Suppressor macrophage (primary cell): ENCODE measurements at places on chromosomes 7 and 10.

- DNase-seq: no peak
Measured at GRCh38 chr10:106903180-106903579, 261.3 kb downstream of the SORCS1 start.

DNA sequence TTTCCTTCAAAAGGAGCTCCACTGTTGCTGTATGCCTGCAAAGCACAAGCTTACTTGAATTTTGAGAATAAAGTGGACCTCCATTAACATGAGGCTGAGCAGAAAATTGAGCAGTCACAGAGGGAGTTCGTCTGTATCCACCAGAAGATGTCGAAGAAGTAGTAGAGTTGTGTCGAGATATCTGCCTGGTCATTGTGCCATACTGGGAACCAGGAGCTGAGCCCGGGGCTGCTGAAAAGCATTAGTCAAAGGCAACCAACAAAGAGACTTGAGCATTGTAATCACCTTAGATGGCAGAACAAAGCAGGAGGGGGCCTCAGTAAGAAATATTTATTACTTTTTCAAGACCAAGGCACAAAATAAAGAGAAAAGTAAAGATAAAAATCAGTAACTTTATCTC, 61.5 kb downstream of the PDSS1 start:
- DNase-seq: no peak

DNA sequence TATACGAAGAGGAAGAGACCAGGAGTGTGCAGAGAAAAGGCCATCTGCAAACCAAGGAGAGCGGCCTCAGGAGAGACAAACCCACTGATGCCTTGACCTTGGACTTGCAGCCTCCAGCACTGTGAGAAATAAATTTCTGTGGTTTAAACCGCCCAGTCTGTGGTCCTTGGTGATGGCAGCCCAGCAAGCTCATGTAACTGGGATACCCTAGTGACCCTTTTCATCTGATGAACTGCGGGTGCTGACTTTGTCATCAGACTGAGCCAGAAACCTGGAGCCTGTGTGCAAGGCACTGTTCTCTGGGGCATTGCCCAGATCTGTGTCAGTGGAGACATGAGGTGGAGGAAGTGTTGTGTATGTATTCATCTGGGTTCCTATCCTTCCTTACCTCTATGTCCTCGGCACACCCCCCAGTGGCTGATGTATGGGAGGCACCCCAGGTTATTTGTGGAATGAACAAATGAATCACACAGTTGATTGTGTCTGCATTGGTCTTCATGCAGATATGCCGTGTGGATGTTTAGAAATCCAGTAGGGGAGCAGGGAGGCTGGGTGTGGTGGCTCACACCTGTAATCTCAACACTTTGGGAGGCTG, 64.5 kb upstream of the BTBD16 start:
- DNase-seq: no peak

DNA sequence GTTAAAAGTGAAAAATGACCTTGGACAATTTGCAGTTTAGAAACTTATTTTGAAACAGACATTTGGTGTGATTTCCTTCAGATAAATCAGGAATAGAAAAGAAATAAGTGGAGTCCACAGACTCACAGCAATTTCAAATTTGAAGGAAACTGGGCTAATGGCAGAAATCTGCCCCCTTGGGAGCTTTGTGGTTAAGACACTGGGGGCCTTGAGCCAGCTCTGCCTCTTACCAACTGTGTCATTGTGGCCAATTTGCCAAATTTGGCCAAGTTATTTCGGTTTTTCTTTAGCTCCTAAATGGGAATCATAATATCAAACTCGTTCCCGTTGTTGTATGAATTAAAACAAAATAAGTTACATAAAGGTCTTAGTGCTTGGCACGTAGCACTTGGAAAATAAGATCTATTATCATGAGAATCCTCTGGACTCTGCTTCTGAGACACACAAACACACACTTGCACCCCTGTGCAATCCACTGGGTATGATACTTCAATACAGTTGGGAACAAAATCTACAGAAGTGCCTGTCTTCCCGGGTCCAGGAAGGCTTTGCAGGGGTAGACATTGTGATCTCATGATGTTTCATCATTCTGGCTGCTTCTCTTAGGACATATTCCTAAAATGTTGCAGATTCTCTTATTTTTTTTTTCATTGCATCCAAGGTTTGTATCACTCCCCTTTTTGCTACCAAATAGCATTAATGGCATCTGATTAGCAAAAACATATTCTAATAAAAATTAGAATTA, 4.9 kb downstream of the ARMC3 start:
- no peak for DNase-seq

GRCh38 chr10:52409195-52409594, 95.1 kb downstream of the DKK1 start:
- no peak for DNase-seq

- peak; percentile 55 for DNase-seq
Measured at GRCh38 chr7:12067156-12067831, 143.8 kb upstream of the TMEM106B start.

DNA sequence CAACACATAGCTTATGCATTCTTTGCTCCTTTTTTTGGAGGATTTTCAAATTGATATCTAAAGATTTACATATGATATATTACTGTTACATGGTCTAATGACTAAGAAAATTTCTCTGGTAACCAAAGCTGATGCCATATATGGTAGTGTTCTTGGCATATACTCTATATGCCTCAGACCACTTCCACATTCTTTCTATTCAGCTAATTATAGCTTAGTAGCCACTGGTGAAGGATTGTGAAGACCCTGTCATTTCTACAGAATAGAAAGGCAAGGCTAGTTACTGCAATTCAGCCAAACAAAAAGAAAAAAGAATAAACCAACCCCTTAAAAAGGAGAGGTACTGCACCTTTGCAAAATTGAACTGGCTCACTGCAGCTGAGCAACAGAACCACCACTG, 3.7 kb downstream of the PURB start:
- DNase-seq: peak; percentile 52

GRCh38 chr10:58140691-58141347, 126.9 kb downstream of the IPMK start:
- DNase-seq: no peak

- DNase-seq: no peak
Measured at GRCh38 chr7:77687100-77687746, 9.0 kb upstream of the RSBN1L start.

- DNase-seq: no peak
Measured at GRCh38 chr10:99979066-99979685, 30.6 kb downstream of the DNMBP start.
